NCI-H526 treated with DMSO at 0.1 percent for 48 hours (cell line): ENCODE measurements at places on chromosomes 12 and 14.

DNA sequence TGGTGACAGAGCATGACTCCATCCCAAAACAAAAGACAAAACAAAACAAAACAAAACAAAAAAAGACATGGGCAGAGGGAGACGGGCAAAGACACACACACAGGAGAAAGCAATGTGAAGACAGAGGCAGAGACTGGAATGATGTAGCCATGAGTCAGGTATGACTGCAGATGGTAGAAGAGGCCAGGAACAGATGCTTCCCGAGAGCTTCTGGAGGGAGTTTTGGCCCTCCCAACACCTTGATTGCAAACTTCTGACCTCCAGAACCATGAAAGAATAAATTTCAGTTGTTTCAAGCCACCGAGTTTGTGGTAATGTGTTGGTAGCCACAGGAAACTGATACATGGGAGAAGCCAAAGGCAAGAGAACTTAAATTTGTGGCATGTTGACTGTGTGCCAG is 27.1 kb downstream of the VWF start:
- no peak for DNase-seq

GRCh38 chr12:74328623-74329022 is 209.0 kb upstream of the ATXN7L3B start:
- DNase-seq, result no peak

GRCh38 chr14:90319634-90320541 is 11.9 kb downstream of the NRDE2 start:
- DNase-seq, result no peak

GRCh38 chr12:6367065-6367968 is 8.0 kb downstream of the SCNN1A start:
- DNase-seq, result no peak

DNA sequence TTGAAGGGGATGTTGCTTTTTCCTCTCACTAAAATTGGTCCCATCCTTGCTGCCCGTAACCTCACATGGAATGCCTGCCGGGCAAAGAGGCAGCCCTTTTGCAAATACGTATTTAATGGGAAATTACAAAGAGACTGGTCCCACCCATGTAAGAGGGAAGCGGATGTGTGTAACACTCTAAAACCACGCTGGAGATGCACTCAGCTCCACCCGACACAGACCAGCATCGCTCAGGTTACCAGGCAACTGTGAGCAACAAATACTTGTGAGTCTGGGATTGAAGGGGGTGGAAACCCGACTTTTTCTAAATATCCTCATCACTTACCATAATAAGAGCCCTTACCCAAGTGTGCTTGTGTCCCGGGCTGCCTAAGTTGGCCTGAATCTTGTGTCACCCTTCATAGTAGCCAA is 47.7 kb downstream of the ELK3 start:
- DNase-seq, result no peak

DNA sequence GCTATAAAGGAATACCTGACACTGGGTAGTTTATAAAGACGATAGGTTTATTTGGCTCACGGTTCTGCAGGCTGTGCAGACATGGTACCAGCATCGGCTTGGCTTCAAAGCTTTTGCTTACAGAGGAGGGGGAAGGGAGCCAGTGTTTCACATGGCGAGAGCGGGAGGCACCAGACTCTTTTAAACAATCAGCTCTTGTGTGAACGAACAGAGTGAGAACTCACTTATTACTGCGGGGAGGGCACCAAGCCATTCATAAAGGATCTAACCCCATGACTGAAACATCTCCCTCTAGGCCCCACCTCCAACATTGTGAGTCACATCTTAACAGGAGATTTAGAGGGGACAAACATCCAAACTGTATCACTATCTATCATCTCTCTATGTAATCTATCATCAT is 227.4 kb downstream of the TMEM132D start:
- DNase-seq, result no peak

- DNase-seq, result no peak
Measured at GRCh38 chr14:55075628-55076175, 24.3 kb downstream of the MAPK1IP1L start.

DNA sequence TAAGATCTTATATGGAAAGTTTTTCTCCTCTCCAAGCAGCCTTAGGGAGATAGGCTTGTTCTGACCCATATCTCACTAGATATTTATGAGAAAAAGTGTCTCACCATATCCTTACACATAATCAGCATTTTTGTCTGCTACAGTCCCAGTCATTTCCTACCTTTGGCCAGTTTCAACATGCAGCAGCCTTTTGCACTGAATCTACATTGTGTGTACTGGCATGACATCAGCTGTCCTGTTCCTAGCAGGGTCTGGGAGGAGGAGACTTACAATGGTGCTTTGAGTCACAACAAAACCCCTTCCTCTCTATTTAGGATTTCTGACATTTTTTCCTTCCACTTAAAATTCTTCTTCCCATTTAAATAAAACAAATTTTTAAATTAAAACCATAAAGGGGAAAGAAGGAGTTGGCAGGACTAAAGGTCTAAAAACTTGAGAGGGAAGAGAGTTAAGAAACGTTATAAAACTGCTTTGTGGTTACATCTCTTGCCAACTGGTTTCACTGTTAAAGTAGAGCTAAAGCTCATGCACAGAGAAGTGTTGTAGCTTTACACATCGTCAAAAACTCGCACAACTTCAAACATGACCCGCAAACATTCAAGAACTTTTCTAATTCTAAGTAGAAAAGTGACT is 53.3 kb upstream of the CERS5 start:
- DNase-seq, result peak; percentile 23

DNA sequence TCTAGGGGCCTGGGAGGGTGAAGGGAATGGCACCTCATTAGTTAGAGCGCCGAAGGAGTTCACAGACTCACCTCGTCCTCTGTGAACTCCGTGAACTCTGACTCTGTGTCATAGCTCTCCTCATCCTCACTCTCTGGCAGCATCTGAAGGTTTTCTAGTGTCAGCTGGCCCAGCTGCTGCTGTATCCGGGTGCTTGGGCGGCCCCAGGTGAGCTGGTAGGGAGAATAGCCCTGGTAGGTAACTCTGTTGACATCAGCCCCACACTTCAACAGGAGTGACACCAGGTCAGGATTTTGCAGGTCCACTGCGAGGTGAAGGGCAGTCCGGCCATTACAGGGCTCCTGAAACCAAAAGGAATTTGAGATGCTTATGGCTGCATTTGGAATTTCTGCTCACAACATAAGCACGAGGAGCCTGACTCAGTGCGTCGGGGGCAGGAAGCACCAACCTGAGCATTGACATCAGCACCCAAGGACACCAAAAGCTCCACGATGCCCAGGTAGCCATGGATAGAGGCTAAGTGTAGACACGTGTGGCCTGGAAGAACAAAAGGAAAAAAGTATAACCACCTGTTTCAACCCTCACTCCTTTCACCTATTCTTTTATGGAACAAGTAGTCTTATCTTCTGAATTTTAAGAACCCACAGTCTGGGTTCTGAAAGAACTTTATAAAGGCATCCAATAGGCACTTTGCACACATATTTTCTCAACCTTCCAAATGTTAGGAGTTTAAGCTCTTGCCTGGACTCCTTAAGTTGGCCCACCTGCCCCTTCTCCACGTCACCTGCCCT is 2.0 kb downstream of the NFKBIA start:
- DNase-seq, result no peak

DNA sequence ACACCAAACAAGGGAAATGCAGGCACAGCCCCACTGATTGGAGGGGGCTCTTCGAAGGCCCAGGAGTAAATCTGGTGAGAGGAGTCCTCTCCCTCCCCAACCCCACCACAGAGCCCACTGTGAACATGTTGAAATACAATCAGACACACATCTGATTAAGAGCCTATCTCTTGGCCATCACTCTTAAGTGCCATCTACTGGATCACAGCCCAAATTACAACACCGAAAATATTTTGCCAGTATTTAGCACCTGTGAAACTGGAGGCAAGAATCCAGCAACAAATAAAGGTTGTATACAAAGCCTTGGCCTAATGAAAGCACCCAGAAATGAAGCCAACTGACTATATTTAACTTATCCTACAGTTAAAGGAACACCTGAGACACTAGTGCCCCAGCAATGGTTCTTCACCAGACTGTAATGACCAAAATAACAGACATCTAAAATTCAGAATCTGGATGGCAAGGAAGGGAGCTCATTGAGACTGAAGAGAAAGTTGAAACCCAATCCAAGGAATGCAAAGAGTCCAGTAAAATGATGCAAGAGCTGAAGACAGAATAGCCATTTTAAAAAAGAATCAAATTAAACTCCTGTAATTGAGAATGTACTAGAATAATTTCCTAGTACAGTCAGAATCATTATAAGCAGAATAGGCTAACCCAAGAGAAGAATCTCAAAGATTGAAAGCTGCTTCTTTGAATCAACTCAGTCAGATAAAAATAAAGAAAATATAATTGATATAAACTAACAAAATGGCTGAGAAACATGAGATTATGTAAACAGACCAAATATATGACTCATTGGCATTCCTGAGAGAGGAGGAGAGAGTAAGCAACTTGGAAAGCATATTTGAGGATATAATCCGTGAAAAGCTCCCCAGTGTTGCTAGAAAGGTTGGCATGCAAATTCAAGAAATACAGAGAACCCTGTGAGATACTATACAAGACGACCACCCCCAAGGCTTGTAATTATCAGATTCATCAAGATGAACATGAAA is 1117.0 kb downstream of the FLRT2 start:
- DNase-seq, result no peak

DNA sequence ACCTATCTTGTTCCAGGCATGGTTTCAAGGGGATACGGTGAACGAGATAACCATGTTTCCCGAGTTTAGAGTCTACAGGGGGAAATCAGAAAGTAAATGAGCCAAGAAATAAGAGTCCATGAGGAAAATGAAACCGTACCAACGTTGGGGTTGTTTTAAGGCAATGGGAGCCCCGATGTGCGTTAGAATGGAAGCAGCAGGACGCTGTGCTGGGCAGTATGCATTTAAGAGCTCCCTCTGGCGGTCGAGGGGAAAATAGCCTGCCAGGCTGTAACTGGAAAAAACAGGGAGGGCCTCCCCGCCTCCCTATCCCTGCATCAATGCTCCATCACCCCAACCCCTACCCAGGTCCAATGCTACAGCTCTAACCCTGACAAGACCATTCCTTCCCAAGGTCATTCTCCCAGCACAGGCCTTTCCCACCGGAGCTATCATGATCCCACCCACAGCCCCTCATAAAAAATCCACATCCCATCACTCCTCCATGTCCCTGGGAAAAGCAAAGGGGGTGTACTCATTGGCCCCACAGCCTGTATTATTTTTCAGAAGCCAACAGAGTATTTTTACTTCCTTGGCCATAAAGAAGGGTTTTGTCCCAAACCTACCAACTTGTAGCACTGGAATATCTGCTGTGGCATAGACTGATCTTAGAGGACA is 226.3 kb upstream of the NOS1 start:
- peak; percentile 1 for DNase-seq

DNA sequence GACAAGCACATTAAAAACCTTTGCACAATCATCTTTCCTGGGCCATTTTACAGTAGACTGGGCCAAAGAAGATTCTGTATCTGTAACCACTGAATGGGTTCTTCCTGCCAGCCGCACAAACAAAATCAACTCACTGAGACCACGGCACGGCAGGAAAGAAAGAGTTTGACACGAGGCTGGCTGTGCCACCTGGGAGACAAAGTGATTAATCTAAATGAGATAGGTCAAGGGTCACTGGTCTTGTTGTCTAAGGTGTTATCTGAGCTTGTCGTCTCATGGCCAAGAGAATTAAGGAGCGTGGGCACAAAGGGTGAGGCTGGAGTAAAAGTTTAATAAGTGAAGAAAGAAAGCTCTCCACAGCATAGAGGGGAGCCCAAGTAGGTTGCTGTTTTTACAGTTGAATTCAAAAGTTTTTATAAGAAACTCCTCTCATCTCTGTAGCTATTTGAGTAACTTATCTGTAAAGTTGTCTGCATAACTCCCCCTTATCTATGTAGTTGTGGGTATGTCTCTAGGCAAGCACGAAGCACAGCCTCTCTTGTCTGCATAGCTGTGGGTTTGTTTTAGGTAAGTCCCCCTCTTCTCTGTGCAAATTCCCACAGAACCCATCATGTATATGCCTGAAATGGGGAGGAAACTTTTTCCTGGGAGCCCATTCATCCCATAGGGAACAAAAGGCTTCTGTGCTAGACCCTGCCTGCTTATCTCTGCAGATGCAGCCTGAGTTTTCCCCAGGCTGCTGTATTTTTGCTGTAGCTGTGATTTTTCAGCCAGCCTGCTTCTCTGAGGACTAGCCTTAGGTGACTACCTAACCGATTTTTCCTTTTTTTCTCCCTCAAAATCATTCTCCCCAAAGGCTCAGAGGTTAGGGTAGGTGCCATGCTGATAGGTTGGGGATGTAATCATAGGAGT is 1314.6 kb upstream of the TMEM132C start:
- no peak for DNase-seq

- DNase-seq, result no peak
Measured at GRCh38 chr14:63781686-63782085, 53.8 kb upstream of the SGPP1 start.

GRCh38 chr14:71539650-71540285 is 392.5 kb upstream of the RGS6 start:
- no peak for DNase-seq

DNA sequence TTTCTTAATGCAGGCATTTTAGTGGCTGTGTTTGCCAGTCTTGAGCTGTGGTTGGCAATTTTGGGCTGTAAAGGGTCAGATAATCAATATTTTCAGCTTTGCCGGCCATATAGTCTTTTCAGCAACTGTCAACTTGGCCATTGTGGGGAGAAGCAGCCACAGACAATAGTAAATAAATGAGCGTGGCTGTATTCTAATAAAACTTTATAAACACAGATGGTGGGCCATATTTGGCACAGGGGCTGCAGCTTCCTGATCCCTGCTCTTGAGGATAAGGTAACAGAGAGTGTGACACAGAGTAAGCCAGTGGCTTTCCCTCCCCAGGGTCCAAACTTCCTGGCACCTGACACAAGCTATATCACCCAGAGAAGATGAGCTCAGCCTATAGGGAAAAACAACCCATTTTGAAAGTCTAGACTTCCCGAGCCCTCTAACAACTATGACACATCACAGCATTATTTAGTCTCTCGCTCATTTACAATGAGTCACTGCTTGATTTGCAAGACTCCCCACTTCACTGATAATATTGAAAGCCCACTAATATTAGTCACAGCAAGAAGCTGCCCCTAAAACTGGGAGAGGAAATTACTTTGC is 163.1 kb upstream of the TMPO start:
- no peak for DNase-seq

- DNase-seq, result no peak
Measured at GRCh38 chr14:99565383-99565782, 38.6 kb downstream of the CCDC85C start.

DNA sequence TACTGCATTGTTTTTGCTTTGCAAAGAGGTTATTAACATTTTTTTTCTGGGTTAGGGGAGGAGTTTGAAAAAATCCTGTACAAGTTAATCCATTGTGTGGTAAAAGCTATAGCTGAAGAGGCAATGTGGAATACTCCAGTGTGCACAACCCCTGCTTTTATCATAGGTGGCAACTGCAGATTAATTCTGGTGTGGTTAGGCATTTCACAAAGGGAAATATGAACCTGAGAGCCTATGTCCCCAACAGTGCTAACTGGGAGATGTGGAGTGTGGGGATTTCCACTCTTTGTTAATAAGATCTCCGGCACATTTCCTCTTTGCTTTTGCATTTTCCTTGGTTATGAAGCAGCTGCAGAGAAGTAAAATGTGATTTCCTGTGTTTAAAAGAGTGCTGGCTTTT is 33.6 kb downstream of the PRORP start:
- DNase-seq, result no peak

- no peak for DNase-seq
Measured at GRCh38 chr12:93947486-93947885, 200.9 kb upstream of the PLXNC1 start.
